Activated naive CD8-positive, alpha-beta T cell treated with anti-CD3 and anti-CD28 coated beads for 36 hours (primary cell): ENCODE measurements at places on chromosomes 5 and 9. TPM values are rescaled to one million over a fixed set of nuclear protein-coding genes. Genes with fewer than 3 reads are reported as not detected.

GRCh38 chr5:170633235-170634081 is 129.6 kb downstream of the KCNIP1 start:
- DNase-seq, result no peak
- H3K36me3 ChIP-seq, result no peaks in the 10 kb centered on the region
- peak overlapping the region; percentile 77 for H3K4me3 ChIP-seq
- H3K27me3 ChIP-seq, result peaks cover 11% of the 10 kb centered on the region
- H3K27ac ChIP-seq, result peak overlapping the region; percentile 23

DNA sequence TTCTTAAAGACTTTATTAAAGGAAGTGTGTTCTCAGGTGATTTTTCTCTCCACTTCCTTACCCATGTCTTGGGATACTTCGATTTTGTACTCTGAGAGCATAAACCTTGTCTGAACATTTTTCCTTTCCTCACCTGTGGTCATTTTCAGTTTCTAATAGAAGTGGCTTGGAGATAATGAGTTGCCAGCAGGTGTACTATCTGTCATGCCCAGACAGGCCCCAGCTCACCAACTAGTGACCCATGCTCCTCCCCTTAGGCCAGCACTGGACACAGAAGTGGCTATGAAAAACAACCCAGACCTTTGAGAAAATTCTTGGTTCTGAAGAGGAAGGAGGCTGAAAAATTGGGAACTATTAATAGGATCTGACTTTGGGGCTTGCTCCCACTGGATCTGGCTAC is 49.2 kb upstream of the SMIM32 start:
- peaks cover 4% of the 10 kb centered on the region for H3K4me1 ChIP-seq
- no peak for DNase-seq
- H3K27me3 ChIP-seq, result peaks cover 4% of the 10 kb centered on the region
- no peak overlapping the region for H3K27ac ChIP-seq
- no peaks in the 10 kb centered on the region for H3K36me3 ChIP-seq
- H3K4me3 ChIP-seq, result no peak overlapping the region

- no peak overlapping the region for H3K27ac ChIP-seq
- H3K4me1 ChIP-seq, result no peaks in the 10 kb centered on the region
- H3K4me3 ChIP-seq, result no peak overlapping the region
- no peaks in the 10 kb centered on the region for H3K27me3 ChIP-seq
Measured at GRCh38 chr5:44660251-44660650, 148.5 kb upstream of the MRPS30 start.

DNA sequence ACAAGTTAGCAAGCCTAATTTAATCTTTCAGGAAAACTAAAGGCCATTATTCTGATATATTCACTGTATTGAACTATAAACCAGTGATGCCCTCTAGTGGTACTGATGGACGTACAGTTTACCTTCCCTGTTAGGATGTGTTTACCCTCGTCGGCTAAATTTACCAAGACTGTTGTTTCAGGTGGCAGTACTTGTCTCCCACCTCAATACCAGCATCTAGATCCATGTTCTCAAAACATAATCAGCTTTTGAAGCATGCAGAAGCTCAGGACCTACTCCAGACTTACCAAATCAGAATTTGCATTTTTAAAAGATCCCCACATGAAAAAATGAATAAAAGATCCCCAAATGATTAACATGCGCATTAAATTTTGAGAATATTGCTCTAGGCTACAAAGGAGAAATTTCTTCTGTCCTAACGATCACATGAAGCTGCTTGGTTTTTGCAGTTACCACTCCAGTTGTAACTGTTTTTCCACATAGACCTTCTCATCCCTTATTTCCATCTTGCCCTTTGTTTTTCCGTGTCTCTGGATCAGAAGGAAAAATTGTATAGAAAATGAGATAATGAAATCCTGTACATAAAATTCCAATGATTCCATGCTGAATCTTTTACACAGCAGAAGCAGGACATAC is 3.2 kb upstream of the BAAT start:
- peaks cover 24% of the 10 kb centered on the region for H3K4me1 ChIP-seq
- peaks cover 60% of the 10 kb centered on the region for H3K36me3 ChIP-seq
- DNase-seq, result no peak
- peak overlapping the region; percentile 56 for H3K27ac ChIP-seq
- no peak overlapping the region for H3K4me3 ChIP-seq
- H3K27me3 ChIP-seq, result no peaks in the 10 kb centered on the region

DNA sequence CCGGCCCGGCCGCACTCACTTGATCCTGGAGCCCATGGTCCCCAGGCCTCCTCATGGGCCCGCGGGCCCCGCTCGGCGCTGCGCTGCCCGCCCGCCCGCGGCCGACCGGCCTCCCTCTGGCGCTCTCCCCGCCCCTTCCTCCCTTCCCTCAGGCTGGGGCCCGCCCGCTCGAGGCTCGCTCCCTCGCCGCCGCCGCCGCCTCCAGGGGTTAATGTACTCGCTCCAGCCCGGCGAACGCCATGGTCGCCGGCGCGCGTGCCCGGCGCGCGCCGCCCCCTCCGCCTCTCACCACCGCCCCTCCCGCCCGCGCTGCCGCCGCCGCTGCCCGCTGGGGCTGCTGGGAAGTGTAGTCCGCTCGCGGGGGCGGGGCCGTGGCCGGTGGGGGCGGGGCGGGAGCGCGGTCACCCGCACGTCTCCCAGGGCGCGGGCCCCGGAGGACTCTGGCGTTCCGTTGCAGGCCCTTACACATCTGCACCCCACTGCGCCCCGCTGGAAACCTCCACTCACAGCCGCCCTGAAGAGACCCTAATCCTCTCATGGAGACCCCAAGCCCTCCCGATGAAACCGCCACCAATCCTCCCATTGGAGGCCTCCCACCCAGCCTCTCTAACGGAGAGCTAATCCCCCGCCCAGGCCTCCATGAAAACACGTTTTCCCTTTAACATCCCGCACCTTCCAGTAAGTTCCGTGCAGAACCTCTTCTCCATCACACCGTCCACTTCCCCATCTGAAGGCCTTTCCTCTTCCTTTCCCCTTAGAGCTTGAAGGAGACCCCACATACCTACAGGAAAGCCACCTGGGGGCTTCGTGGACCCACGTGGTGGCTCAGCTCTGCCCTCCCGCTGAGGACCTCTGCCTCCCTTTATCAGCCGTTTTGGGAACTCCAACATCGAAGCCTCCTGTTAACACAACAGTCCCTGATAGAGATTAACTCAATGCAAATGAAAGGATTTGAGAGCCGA is at the start of gene DENND1A:
DENND1A (minus strand) TSS at position 257 of the 962 bp plus-strand sequence; CDS start at position 36, 221 bp downstream.
- H3K27ac ChIP-seq, result peak within 1 kb of the TSS; percentile 79
- H3K4me1 ChIP-seq, result peaks cover 41% of the 10 kb centered on the region
- peak; percentile 91 for DNase-seq

- H3K4me3 ChIP-seq, result peak overlapping the region; percentile 58
- H3K27me3 ChIP-seq, result peaks cover 60% of the 10 kb centered on the region
- no peak overlapping the region for H3K27ac ChIP-seq
Measured at GRCh38 chr9:131545786-131546335, 538 bp downstream of the PRRT1B start.

DNA sequence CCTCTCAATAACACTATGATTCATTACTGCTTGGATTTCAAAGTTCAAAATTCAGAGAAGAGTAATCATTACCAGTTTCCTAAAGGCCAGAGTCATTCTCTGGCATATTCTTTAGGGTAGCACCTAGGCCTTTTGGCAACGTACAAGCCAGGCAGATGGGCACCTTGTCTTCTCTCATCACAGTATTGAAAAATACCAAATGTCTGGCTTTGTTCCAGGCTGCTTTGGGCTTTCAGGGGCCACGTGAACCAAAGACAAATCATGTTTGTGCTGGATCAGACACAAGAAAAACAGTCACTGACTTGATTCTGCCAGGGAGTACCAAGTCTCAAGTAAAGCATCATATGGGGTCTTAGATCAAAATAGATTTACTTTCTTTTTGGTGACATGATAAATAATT is 15.5 kb downstream of the MEGF9 start:
- no peaks in the 10 kb centered on the region for H3K27me3 ChIP-seq
- H3K4me3 ChIP-seq, result no peak overlapping the region
- H3K4me1 ChIP-seq, result peaks cover 31% of the 10 kb centered on the region
- DNase-seq, result no peak

- H3K4me3 ChIP-seq, result no peak overlapping the region
- no peaks in the 10 kb centered on the region for H3K27me3 ChIP-seq
- H3K36me3 ChIP-seq, result no peaks in the 10 kb centered on the region
- no peak overlapping the region for H3K27ac ChIP-seq
Measured at GRCh38 chr9:136259836-136260235, 14.2 kb upstream of the QSOX2 start.

GRCh38 chr5:45604092-45604491 is 92.1 kb downstream of the HCN1 start:
- DNase-seq, result no peak
- H3K4me1 ChIP-seq, result no peaks in the 10 kb centered on the region
- no peak overlapping the region for H3K27ac ChIP-seq
- no peak overlapping the region for H3K4me3 ChIP-seq
- no peaks in the 10 kb centered on the region for H3K27me3 ChIP-seq
- no peaks in the 10 kb centered on the region for H3K36me3 ChIP-seq

- H3K36me3 ChIP-seq, result no peaks in the 10 kb centered on the region
- H3K4me3 ChIP-seq, result no peak overlapping the region
- H3K27me3 ChIP-seq, result no peaks in the 10 kb centered on the region
- no peak for DNase-seq
- no peaks in the 10 kb centered on the region for H3K4me1 ChIP-seq
- H3K27ac ChIP-seq, result no peak overlapping the region
Measured at GRCh38 chr9:42386477-42386876, 203.0 kb downstream of the SPATA31A6 start.

DNA sequence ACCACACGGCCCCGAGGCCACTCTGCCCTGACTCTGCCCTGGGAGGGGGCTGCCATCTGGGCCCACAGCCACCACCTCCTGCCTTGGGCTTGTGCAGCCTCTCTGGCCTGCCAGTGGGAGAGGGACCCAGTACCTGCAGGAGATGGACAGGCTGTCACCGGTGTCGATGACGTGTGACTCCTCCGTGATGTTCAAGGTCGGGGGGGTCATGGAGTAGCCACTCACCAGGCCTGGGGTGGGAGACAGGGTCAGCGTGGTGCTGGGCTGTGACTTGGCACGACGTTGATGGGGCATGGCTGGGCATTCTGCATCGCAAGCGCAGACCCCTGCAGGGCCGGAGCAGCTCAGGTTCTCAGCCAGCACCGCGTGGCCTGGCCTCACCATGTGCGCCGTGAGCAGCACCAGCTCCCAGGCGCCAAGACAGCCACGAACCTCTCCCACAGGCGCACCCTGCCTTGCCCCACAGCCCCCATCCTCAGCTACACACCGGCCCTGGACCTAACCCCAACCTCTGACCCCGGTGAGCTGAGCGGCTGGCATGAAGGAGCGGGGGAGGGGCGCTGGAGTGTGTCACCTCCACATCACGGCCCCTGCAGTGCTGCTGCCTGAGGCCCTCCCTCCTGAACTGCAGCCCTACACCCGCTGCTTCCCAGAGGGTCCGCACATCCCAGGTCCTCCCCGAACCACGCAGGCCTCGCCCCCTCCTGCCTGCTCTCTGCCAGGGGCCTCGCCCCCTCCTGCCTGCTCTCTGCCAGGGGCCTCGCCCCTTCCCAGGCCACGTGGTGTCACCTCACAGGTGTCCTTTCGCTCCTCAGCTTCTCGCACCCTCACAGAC is 17.6 kb downstream of the FLT4 start:
- H3K27ac ChIP-seq, result no peak overlapping the region
- H3K4me1 ChIP-seq, result no peaks in the 10 kb centered on the region
- H3K27me3 ChIP-seq, result no peaks in the 10 kb centered on the region
- no peaks in the 10 kb centered on the region for H3K36me3 ChIP-seq

- H3K27me3 ChIP-seq, result no peaks in the 10 kb centered on the region
- H3K4me3 ChIP-seq, result no peak overlapping the region
- no peaks in the 10 kb centered on the region for H3K36me3 ChIP-seq
- no peaks in the 10 kb centered on the region for H3K4me1 ChIP-seq
- H3K27ac ChIP-seq, result no peak overlapping the region
Measured at GRCh38 chr5:178322736-178323540, 90.3 kb upstream of the PHYKPL start.

GRCh38 chr5:92963800-92964199 is 617.2 kb downstream of the NR2F1-AS1 start:
- no peaks in the 10 kb centered on the region for H3K36me3 ChIP-seq
- no peaks in the 10 kb centered on the region for H3K27me3 ChIP-seq
- no peaks in the 10 kb centered on the region for H3K4me1 ChIP-seq
- no peak overlapping the region for H3K27ac ChIP-seq
- H3K4me3 ChIP-seq, result no peak overlapping the region

DNA sequence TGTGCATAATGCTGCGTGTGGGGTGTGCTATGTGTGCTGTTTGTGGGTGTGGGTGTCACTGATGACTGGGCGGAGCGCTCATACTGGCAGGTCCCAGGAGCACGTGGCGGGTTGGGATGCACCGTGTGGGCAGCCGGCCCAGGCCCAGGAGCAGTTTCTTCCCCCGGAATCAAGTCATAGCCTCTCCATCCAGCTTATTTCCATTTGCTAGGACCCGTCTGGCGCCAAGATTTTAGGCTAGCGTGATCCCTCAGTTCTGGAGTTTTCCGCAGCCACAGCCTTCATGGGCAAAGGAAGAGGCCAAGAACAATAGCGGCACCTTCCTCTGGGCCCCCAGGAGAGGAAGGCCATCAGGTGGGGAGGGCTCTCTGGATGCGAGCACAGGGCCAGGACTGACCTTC is 43.3 kb upstream of the NEURL1B start:
- H3K4me1 ChIP-seq, result no peaks in the 10 kb centered on the region
- H3K4me3 ChIP-seq, result no peak overlapping the region
- H3K27me3 ChIP-seq, result no peaks in the 10 kb centered on the region
- no peak for DNase-seq
- no peaks in the 10 kb centered on the region for H3K36me3 ChIP-seq

- no peak overlapping the region for H3K4me3 ChIP-seq
- H3K27ac ChIP-seq, result no peak overlapping the region
- no peaks in the 10 kb centered on the region for H3K36me3 ChIP-seq
- DNase-seq, result no peak
- H3K27me3 ChIP-seq, result no peaks in the 10 kb centered on the region
Measured at GRCh38 chr9:125763394-125763801, 16.2 kb downstream of the PBX3 start.

GRCh38 chr9:124562328-124562727 is 55.1 kb upstream of the NR5A1 start:
- no peak for DNase-seq
- H3K36me3 ChIP-seq, result no peaks in the 10 kb centered on the region
- peaks cover 18% of the 10 kb centered on the region for H3K27me3 ChIP-seq
- no peak overlapping the region for H3K4me3 ChIP-seq
- no peaks in the 10 kb centered on the region for H3K4me1 ChIP-seq
- no peak overlapping the region for H3K27ac ChIP-seq

DNA sequence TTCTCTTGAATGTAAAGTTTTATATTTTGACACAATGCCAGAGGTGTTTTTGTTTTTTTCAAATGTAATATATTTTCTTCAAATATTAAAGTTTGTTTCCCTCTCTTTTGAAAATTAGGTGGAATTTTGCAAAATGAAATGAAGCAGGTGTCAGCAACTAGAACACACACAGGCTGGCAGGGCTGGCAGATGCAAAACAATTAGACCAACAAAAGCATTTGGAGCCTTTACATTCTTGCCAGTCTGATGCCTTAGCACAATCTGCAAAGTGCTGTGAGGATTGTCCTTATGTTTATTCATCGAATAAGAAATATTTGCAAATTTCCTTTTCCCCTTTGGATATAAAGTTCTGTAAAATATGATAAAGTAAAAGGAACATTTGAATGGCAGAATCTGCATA is 1063.9 kb downstream of the CDH9 start:
- no peaks in the 10 kb centered on the region for H3K36me3 ChIP-seq
- no peaks in the 10 kb centered on the region for H3K27me3 ChIP-seq
- DNase-seq, result no peak

Gene QSOX2
- 18.3 TPM for total RNA-seq

Gene PCDHGC3
- total RNA-seq, result not detected

Gene GZMA
- total RNA-seq, result 0.66 TPM

Gene PCDHGA9
- total RNA-seq, result not detected

Gene LPCAT1
- 49.4 TPM for total RNA-seq

Gene MZB1
- total RNA-seq, result 10.4 TPM

Gene LCN9
- total RNA-seq, result not detected

Gene TAF11L6
- not detected for total RNA-seq
